ENCODE measurements at places on chromosomes 2 and 18.

- DNase-seq, result no peak
Measured at GRCh38 chr2:217974389-217975005, 28.3 kb downstream of the TNS1 start.

- DNase-seq, result peak; percentile 70
Measured at GRCh38 chr2:172461591-172462372, 34.4 kb downstream of the ITGA6 start.

DNA sequence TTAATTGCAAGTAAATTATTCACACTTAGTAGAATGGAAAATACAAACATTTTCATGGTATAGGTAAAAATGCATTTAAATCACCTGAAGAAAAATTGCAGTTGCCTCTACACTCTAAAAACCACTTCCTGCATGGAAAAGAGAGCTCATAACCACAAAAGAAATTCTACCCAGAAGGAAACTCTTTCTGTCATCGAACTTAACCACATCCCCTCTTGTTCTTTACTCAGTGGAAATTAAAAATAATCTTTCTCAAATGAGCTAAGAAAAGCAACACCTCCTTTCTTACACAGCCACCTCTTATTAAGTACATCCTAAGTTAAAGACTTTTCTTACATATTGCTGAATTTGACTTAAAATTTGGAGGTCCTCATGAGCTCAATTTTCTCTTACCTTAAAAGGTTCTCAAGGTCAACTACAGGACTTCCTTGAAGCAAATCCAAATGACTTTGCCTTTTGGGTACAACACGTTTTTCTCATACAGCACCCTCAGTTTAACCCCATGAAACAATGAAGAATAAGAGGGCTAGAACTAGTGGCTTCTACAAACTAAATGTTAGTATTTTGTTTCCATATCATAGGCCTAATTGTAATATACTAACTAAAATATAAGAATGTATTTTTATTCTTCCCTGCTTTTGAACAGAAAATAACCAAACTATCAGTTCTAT lies 109.1 kb upstream of the CRIM1 start:
- no peak for DNase-seq

GRCh38 chr2:237431837-237432236 lies 17.9 kb upstream of the COL6A3 start:
- peak; percentile 48 for DNase-seq

DNA sequence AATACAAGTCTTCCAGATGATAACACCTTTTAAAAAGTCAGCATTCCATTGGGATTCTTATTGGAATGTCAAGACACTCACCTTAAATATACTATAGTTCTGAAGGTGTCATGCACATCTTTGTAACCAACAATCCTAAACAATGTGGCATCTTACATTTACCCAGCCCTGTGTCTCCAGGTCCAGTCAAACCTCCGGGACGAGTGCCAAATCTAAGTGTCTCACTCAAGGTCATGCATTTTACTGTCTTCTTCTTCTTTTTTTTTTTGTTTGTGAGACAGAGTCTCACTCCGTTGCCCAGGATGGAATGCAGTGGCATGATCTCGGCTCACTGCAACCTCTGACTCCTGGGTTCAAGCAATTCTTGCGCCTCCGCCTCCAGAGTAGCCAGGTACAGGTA lies 206.9 kb upstream of the FAM98A start:
- DNase-seq, result peak; percentile 50

GRCh38 chr2:175403599-175404221 lies 222.2 kb upstream of the ATP5MC3 start:
- DNase-seq, result no peak

DNA sequence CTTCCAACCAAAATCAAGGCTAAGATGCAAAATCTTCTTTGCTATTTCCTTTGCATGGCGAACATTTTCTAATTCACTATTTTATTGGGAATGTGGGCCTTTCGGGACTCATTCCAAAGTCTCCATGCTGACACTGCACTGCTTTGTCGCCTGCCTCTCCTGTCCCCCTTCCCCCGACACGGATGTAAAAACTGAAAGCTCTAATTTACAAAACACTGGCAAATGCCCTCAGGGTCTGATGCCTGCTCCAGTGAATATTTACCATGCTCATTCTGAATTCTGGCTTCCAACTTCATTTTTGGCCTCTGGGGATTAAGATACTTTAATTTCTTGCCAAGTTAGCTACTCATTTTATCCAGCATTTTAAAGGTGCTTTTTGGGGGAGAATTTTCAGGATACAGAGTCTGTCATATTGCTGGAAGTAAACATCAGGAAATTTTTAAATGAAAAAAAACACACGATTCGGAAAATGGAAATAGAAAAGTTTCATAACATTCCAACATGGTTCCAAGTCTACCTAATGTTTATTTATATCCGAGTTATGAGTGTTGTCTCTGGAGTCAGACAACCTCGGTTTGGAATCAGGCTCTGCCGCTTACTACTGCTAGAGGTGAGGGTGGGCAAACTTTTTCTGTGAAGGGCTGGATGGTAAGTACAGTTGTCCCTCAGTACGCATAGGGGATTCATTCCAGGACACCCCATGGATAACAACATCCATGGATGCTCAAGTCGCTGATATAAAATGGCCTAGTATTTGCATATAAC lies 14.6 kb upstream of the LTBP1 start:
- no peak for DNase-seq

GRCh38 chr2:135820003-135820618 lies 16.9 kb downstream of the LCT start:
- DNase-seq, result peak; percentile 63

DNA sequence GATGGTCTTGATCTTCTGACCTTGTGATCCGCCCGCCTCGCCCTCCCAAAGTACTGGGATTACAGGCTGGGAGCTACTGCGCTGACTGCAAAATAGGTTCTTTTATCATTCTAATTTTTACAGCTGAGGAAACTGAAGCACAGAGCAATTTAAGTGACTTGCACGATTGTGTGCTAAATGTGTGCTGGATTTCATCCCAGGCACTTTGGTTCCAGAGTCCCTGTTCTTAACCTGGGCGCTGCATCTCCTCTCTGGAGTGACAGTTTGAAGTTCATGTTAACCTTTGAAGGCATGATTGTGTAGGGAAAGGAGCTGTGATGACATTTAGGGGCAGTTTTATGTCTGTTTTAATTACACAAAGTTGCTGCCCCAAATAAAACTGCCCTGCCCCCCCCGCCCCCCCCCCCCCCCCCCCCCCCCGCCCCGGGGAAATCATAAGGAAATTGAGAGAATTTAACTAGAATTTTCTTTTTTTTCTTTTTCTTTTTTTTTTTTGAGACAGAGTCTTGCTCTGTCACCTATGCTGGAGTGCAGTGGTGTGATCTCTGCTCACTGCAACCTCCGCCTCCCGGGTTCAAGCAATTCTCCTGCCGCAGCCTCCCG lies 5.6 kb downstream of the ACSL3 start:
- no peak for DNase-seq

DNA sequence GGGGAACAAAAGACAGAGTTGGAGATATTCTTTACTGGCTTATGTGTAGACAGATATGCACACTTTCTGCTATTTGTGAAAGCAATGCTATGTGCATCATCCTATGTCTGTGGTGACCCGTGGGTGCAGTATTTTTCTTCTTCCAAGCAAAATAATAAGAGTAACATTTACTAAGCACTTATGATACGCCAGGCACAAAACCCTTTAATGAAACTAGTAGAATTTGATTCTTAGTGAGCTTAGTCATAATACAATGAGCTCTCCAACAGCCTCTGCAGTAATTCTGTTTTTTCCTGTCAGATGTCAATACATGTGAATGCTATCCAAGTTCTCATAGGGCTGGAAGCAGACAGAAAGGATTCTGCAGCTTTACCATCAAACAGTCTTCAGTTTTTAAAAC lies 130.6 kb downstream of the RAD51AP2 start:
- DNase-seq, result peak; percentile 9

GRCh38 chr2:172836347-172836821 lies 100.7 kb downstream of the RAPGEF4 start:
- DNase-seq, result peak; percentile 79

DNA sequence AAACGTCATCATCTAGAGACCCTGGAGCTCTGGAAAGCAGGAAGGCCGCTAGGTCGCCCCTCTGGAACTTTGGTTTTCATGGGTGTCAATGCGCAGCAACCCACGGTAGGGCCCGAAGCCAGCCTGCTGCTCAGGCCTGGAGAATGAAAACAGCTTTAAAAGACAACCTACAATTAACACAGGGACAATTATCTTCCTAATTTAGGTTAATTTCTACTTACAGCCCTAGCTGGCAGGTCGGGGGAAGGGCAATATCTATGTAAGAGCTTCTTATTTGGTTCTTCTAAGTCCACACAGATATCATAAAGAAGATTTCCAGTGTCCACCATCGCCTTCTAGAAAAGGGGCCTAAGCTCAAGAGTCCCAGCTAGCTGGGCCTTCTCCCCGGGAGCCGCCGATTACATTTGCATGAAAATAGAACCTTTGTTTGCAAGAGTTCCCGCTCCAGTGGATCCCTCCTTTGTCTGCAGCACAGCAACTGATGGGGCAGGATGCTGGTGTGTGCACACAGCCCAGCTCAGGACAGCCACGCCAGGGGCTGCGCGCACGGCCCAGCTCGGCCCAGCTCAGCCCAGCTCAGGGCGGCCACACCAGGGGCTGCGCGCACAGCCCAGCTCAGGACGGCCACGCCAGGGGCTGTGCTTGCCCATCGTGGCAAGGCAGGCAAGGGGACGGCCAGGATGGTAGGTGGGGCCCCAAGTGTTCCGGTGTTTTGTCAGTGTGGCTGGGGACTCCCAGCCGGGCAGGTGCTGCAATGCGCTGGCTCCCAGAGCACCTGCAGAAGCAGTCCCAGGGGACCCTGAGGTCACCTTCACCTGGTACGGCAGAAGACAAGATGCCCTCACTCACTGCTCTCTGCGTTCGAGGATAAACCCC lies 109.1 kb downstream of the HDAC4 start:
- no peak for DNase-seq

DNA sequence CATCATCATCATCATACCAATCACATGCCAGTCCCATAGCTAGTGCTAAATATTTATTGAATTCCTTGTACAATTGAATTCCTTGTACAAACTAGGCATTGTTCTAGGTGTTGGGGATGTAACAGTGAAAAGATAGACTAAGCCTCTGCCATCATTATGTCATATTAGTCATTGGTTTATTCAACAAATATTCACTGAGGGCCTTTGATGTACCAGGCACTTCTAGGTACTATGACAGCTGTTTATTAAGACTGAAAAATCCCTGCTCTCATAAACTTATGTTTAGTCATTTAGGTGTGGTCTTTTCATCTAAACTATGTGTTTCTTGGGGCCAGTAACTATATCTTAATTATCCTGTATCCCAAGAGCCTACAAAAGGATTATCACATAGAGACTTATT lies 412.3 kb upstream of the ETAA1 start:
- no peak for DNase-seq

- no peak for DNase-seq
Measured at GRCh38 chr2:21467910-21468309, 344.1 kb downstream of the TDRD15 start.

DNA sequence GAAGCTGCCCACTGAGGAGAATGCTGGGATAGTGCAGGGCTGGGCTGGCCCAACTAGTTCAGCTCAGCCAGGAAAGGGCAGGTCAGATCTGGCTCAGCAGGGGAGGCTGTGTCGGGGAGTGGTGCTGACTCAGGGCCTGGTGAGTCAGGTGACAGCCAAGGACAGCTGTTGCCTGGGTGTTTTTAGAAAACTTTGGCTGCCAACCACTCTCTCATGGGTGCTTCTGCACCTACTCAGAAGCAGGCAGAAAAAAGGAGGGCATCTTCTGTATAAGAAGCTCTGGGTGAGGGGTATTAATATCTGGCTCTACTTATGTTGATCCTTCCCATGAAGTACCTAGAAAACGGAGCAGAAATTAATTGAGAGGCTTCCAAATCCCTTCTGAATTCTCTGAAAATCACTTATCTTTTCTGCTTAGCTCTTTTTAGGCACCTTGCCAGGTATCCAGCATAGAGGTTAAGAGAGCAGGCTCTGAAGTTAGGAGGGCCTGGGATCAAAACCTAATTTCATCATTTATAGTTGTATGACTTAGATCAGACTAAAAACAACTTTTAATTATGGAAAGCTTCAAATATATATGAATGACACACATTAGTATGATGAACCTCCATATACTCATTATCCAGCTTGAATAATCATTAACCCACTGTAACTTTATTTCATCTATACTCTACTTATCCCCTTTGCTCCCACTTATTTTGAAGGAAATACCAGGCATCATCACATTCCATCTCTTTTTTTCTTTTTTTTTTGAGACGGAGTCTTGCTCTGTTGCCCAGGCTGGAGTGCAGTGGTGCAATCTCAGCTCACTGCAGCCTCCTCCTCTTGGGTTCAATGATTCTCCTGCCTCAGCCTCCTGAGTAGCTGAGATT lies 15.5 kb upstream of the RAB10 start:
- peak; percentile 96 for DNase-seq

DNA sequence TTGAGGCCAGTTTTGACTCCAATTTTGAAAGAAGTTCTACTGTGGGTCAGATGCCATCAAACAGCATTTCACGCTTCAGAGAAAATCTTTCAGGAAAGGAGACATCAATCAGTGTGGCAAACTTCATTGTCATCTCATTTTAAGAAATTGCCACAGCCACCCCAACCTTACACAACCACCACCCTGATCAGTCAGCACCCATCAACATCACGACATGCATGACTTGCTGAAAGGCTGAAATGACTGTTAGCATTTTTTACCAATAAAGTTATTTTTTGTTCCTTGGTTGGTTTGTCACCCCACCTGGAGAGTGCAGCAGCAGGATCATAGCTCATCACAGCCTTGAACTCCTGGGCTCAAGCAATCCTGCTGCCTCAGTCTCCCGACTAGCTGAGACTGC lies 10.4 kb downstream of the DNAJC10 start:
- DNase-seq, result no peak

DNA sequence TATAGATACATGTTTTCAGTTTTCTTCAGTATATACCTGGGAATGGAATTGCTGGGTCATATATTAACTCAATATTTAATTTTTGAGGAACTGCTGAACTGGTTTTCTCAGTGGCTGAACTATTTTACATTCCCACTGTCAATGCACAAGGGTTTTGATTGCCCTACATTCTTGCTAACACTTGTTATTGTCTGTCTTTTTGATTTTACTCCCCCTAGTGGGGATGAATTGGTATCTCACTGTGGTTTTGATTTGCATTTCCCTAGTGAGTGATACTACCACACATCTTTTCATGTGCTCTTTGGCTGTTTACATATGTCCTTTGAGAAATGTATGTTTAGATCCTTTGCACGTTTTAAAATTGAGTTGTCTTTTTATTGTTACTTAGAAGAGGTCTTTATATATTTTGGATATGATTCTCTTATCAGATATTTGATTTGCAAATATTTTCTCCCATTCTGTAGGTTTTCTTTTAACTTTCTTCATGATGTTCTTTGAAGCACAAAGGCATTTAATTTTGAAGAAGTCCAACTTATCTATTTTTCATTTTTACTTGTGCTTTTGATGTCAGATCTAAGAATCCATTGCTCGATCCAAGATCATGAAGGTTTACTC lies 36.2 kb downstream of the ASB1 start:
- peak; percentile 65 for DNase-seq

Data from GM23248 (cell line).